ENCODE measurements at places on chromosomes 7 and 10. TPM values are rescaled to one million over a fixed set of nuclear protein-coding genes. Genes with fewer than 3 reads are reported as not detected.

Gene NPY4R
- 0.83 TPM for total RNA-seq

DNA sequence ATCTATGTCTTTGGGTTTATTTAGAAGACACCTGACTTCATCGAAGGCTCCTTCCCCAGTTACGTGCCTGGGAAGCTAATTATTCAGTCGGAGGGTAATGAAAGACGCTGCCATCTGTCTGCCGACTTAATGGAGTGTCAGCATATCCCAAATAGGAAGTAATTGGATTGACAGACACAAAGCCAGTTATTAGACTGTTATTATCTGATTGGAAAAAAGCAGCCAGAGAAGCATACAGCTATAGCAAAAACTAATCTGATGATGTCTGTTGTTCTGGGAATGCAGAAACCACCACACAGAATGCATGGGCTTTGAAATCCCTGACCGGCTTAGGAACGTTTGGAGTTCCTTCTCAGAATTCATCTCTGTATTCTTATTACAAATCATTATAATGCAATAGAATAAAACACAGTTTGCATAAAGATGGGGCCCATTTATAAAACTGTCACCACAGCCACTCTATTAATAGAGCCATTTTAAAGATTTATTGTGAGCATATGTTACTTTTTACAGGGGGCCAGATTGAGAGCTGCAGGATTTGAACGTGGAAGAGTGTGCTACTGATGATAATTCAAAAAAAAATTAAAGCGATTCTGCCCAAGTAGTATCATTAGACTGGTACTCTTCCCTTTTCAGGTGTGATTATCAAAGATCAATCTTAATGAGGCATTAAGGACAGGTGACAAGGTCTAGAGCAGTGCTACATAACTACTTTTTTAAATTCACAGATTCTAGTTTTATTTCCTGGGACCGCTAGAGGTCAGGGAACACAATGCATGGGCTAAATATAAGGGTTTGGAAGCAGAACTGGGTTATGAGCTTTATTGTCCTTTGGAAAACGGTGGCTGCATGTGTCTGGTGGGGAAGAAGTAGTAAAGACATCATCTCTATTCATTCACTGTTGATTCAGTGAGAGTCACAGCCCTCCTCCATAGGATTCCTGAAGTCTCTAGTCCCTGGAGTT lies 330.1 kb upstream of the LRGUK start:
- no peaks in the 10 kb centered on the region for H3K36me3 ChIP-seq
- H3K27me3 ChIP-seq, result no peaks in the 10 kb centered on the region
- peak overlapping the region; percentile 41 for H3K27ac ChIP-seq
- DNase-seq, result no peak

Gene TCAF2
- total RNA-seq, result 3.3 TPM

Gene AVPI1
- total RNA-seq, result 30.8 TPM

DNA sequence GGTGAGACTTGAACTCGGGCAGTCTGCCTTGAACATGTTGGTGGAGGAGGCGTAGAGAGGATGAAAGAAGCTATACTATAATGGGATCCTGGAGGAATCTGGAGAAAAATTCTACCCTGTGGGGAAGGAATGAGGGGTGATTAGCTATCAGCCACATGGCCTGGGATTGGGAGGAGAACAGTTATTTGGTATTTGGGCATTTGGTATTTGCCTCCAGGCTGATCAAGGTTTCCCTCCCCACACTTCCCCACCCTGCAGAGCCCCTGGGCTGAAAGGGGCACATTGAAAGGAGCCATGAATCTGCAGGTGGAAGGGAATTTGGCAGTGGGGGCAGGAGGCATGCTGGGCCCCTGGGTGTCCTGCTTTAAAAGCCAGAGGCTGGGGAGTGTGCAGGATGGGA lies 235.3 kb downstream of the INHBA start:
- H3K4me1 ChIP-seq, result peaks cover 3% of the 10 kb centered on the region
- no peaks in the 10 kb centered on the region for H3K27me3 ChIP-seq
- H3K36me3 ChIP-seq, result no peaks in the 10 kb centered on the region
- no peak overlapping the region for H3K27ac ChIP-seq

DNA sequence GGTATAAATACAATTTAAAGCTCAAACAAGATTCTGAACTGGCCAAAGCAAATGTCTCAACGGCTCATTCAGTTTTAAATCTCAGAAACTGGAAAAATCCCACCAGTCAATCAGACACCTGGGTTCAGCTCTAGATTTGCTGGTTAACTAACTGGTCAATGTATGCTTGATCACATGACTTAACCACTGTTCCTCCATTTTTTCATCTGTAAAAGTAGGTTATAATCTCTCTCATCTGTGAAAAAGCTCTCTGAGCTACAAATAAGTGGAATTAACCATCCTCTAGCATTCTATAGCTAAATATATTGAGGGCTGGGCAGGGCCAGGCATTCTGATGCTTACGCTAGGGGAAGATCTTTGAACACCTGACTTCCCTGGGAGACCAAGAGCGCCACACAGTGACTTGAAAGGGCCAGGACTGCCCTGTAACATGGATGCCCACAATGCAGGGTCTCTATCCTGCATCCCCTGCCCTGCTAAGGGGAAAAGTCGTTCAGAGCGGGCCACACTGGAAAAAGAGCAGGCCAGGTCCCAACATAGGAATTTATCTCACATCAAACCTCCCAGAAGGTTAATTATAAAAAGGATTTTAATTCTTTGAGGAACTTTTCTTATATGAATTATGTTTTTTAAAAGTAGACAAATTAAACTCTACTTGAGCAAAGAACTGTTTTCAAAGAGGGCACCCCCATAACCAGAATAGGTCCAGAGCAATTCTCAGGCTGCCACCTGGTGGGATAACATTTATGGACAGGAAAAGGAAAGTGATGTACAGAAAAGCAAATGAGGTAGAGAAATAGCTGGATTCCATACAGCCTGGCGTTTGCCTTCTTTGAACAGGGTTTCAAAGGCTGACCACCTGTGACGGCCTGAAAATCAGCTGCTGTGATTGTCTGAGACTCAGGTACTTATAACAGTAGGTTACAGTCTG lies 1.8 kb downstream of the RP9 start:
- peaks cover 12% of the 10 kb centered on the region for H3K36me3 ChIP-seq
- H3K4me3 ChIP-seq, result peak overlapping the region; percentile 92
- DNase-seq, result peak; percentile 67
- no peak overlapping the region for H3K27ac ChIP-seq
- H3K27me3 ChIP-seq, result peaks cover 5% of the 10 kb centered on the region
- H3K4me1 ChIP-seq, result peaks cover 6% of the 10 kb centered on the region

Gene EIF5AL1
- total RNA-seq, result 1.1 TPM

Gene SLC26A5
- not detected for total RNA-seq

- H3K27ac ChIP-seq, result no peak overlapping the region
- no peaks in the 10 kb centered on the region for H3K36me3 ChIP-seq
- H3K4me3 ChIP-seq, result no peak overlapping the region
- no peaks in the 10 kb centered on the region for H3K27me3 ChIP-seq
Observed at GRCh38 chr7:71267734-71268469, 136.0 kb downstream of the GALNT17 start.

GRCh38 chr10:80416479-80417098 lies 8.2 kb downstream of the PRXL2A start:
- H3K27me3 ChIP-seq, result peaks cover 3% of the 10 kb centered on the region
- H3K27ac ChIP-seq, result no peak overlapping the region

DNA sequence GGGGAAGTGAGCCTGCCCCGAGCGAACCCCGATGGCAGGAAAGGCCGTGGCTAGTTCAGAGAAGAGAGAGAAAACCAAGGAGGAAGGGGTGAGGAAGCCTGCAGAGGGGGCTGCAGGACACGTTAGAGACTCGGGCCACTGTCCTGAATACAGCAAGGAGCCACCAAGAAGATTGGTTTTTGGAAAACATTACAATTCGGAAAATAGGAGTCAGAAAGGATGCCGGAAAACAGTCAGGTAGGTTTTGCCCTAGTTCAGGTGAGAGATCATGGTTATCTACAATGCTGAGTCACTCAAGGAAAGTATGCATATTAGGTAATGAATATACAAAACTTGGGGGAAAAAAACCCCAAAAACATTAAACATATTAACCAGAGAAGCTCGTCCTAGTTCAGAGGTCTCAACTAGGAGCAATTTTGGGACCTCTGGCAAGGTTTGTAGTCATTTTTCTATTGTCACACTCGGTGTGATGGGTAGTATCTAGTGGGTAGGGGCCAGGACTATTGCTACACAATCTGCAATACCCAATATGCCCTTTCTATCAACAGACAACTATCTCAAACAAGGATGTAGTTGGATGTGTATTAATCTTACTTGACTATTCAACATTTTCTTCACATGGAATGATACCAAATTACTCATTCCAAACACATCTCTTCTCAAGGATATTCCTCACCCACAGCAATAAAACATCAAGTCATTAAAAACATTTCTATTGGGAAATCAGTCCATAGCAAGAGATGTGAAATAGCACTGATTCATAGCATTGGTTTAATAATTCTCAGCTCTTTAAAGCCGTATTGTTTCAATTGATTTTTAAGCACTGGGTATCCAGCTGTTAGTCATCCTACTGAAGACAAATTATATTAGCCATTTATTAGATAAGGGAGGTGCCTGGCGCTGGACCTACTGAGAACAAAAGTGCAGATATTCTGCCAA lies 74.4 kb upstream of the RSU1 start:
- no peak overlapping the region for H3K27ac ChIP-seq
- H3K27me3 ChIP-seq, result no peaks in the 10 kb centered on the region
- H3K36me3 ChIP-seq, result no peaks in the 10 kb centered on the region

Gene ADCY1
- 0.18 TPM for total RNA-seq

DNA sequence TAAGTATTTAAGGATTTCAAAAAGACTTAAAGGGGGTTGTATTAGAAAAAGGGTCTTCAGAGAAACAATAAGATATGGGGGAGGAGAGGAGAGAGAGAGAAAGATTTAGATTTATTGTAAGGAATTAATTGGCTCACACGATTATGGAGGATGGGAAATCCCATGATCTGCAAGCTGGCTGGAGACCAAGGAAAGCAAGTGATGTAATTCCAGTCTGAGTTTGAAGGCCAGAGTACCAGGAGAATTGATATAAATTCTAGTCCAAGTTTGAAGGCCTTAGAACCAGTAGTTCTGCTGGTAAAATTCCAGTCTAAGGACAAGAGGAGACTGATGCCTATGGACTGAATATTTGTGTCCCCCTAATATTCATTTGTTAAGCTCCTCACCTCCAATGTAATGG lies 20.6 kb upstream of the SLC13A1 start:
- H3K27ac ChIP-seq, result no peak overlapping the region
- H3K4me1 ChIP-seq, result no peaks in the 10 kb centered on the region
- DNase-seq, result no peak
- H3K4me3 ChIP-seq, result no peak overlapping the region
- no peaks in the 10 kb centered on the region for H3K36me3 ChIP-seq

DNA sequence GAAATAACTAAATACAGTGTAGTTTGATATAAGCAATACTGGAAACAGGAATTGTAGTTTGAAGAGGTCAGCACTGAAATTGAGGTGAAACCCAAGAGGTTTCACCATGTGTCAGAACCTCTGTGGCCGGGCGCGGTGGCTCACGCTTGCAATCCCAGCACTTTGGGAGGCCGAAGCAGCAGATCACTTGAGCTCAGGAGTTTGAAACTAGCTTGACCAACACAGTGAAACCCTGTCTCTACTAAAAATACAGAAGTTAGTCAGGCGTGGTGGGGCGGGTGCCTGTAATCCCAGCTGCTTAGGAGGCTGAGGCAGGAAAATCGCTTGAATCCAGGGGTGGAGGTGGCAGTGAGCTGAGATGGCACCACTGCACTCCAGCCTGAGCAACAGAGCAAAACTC lies 13.7 kb downstream of the AHCYL2 start:
- H3K4me1 ChIP-seq, result no peaks in the 10 kb centered on the region
- no peak for DNase-seq
- H3K4me3 ChIP-seq, result no peak overlapping the region
- no peak overlapping the region for H3K27ac ChIP-seq
- H3K27me3 ChIP-seq, result no peaks in the 10 kb centered on the region

- DNase-seq, result peak; percentile 90
- H3K27me3 ChIP-seq, result no peaks in the 10 kb centered on the region
- H3K4me1 ChIP-seq, result peaks cover 11% of the 10 kb centered on the region
- H3K27ac ChIP-seq, result peak overlapping the region; percentile 53
Observed at GRCh38 chr7:156475666-156476065, 164.9 kb upstream of the RNF32 start.

Gene KCNH2
- total RNA-seq, result 0.56 TPM

GRCh38 chr10:103720964-103721335 lies 134.4 kb downstream of the SH3PXD2A start:
- 0 out of 2 replicates have a peak overlapping the region, but pooled peaks have one; percentile 0 for H3K27ac ChIP-seq
- peaks cover 17% of the 10 kb centered on the region for H3K4me1 ChIP-seq
- no peaks in the 10 kb centered on the region for H3K27me3 ChIP-seq

DNA sequence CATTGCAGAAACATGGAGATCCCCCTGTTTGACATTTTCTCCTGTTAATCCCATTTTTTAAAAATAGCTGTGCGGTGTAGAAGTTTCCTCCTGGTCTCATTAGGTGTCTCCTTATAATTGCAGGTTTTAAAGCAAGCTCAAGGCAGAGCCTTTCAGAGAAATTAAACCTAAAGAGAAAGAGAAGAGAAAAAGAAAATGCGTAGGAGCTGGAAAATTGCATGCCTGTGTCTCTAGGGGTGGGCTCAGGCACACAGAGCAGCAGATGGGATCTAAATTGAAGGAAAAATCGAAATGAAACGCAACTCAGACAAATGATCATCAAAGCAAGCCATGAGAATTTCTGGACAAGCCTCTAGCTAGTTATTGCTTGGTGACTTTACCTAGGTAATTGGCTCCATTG lies 40.1 kb downstream of the GPR26 start:
- H3K27me3 ChIP-seq, result no peaks in the 10 kb centered on the region
- H3K27ac ChIP-seq, result no peak overlapping the region
- DNase-seq, result no peak
- H3K36me3 ChIP-seq, result no peaks in the 10 kb centered on the region
- no peak overlapping the region for H3K4me3 ChIP-seq
- H3K4me1 ChIP-seq, result no peaks in the 10 kb centered on the region

DNA sequence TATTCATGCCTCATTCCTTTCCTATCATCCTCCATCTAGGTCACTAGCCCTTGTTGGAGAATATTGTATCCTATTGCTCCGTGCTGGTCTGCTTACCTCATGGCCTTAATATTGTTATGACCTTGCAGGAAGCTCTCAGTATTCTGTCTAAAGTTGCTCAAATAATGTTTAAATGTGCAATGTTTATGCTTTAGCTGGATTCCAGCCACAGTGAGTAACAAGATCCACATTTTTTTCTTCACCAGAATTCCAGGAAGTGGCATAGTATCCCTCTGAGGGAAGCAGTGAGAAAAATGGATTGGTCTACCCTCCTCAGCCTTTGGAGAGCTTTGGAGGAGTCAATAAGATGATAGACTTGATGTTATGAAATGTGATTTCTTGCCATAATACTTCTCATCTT lies 402.6 kb downstream of the NRG3 start:
- H3K36me3 ChIP-seq, result no peaks in the 10 kb centered on the region
- no peak for DNase-seq
- no peaks in the 10 kb centered on the region for H3K27me3 ChIP-seq
- H3K27ac ChIP-seq, result no peak overlapping the region
- no peaks in the 10 kb centered on the region for H3K4me1 ChIP-seq

- no peak overlapping the region for H3K4me3 ChIP-seq
- no peaks in the 10 kb centered on the region for H3K36me3 ChIP-seq
- no peak for DNase-seq
- no peak overlapping the region for H3K27ac ChIP-seq
Observed at GRCh38 chr10:24086296-24087086, 122.4 kb upstream of the KIAA1217 start.

Data from IMR-90 (cell line).